ENCODE measurements at places on chromosomes 13 and 19.

GRCh38 chr13:36088001-36088400, 43.2 kb downstream of the DCLK1 start:
- DNase-seq: no peak

- no peak for DNase-seq
These were observed 35.9 kb downstream of the OXGR1 start for GRCh38 chr13:96958286-96958891.

DNA sequence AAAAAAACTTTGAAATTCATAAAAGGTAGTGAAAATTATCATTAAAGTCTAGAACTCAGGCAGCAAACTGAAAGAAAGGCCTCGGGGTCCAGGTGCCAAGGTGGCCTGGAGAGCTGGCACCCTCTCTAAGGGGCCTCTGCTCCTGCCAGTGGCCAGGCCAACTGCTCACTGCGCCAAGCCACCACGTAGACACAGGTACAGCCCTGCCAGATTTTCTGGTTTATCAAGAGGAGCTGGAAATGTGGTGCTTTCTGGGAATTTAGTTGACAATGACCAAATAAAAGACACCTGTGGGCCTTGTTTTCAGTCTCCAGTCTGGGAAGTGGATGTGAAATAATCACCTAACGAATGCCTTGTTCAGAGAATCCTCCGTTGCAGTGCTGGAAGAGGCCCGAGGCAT, 22.8 kb downstream of the ZNF574 start:
- DNase-seq: no peak

DNA sequence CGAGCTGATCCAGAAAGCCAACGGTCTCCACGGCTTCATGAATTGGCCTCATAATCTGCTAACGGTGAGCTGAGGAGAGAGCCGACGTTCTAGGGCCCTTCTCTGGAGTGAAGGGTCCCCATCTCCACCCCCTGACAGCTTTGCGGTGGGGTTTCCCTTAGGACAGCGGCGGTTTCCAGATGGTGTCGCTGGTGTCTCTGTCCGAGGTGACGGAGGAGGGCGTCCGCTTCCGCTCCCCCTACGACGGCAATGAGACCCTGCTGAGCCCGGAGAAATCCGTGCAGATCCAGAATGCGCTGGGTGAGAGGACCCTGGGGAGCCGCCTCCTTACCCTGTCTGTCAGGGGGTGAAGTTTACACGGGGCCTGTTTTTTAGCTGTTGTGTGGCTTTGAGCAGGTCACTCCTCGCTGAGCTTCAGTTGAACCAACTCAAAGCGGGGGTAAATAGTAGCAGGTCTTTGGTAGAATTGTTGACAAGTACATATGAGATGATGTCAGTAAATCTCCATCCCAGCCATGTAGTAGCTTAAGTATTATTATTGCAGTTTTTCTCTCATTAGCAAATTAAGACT, 801 bp downstream of the QTRT1 start:
- no peak for DNase-seq

DNA sequence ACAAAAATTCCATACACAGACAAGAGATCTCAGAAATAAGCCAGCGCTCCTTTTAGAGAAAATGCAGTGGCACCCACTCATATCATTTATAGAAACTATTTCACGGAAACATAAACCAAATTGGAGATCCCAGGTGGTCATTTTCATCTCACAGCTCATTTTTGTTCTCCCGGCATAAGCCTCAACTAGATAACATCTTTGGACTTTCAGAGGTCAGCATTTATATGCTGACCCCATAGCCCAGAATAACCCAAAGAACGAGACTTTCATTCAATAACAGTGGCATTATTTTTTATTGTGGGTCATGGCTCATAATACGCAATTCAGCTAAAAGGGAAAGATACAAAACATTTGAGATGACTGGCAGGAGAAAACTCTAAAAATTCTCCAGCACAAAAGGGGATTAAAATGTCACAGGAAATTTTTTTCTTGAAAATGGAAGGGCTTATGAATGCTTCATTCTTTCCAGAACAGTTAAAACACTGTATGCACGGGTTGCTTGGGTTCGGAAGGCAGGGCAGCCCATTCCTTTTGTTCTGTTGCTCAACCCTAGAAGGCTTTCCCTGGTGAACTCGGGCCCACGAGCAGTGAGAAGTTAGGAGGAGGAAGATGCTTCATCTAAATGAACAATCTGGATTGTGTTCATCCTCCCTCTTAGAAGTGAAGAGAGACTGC, 24.0 kb downstream of the STARD13 start:
- no peak for DNase-seq

DNA sequence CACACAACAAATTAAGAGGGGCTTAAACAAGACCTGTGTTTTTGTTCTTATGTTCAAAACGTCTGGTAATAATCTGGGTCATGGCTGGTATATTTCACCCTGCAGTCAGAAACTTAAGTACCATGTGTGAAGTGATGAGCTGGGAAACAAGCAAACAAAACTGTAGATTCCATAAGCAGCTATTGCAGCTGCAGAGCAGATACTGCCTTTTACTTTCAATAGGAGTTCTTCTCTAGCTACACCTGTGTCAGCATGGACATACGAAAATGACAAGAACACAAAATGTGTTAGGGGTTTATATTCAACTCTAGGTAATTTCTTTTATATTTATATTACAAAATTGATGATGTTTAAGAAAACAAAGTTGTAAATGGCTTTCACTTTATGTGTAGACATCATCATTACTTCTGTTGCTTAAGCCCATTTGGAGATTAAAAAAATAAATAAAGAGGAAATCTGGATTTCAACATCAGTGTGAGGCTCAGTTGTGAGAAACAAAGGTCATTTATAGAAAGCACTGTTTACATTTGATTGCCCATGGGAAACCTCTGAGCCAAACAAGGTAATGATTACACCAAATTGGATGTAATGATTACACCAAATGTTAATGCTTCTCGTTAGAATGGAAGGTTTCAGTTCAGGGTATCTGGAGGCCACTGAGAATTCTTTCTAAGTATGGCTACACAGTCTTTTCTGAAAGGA, 451.0 kb upstream of the SLC10A2 start:
- DNase-seq: no peak

DNA sequence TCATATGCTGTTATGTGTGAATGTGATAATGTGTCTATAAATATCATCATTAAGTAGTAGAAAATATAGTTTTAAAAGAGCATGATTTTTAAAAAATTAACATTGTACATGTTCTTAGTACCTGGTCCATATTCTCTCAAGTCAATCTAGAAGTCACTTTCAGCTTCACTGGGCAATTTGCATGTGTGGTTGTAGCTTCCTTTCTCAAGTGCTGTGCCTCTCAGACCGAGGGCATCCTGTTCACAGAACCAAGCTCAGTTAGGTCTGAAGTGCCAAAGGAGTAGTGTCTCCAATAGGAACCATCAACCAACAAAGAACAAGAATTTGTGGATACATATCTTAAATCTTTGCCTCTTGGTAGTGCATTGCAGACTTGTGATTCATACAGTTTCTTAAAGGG, 541.8 kb upstream of the SLC10A2 start:
- DNase-seq: no peak
